EH (cell line): ENCODE measurements at places on chromosomes 12 and 14.

- no peak for DNase-seq
These were observed 1.8 kb upstream of the TCP11L2 start for GRCh38 chr12:106300761-106301160.

- no peak for DNase-seq
These were observed 84.6 kb downstream of the WNK1 start for GRCh38 chr12:836952-837351.

DNA sequence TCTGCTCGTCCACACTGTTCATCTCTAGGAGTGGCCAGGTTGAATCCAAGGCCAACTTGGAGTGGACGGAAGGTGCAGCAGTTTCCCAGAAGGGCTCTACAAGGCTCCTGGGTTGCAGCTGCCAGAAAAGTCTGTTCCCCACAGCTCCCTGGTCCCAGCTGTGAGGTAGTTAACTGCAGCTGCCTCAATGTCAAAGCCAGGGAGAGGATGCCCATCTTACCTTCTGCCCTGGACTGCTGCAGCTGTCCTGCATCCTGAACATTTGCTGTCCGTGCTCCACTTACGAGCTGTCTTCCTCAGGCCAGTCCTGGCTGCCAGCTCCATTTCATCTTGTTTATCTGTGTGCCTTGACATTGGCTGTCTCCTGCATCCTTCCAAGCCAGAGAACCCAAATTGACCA is 227.3 kb downstream of the SLC41A2 start:
- DNase-seq = no peak

DNA sequence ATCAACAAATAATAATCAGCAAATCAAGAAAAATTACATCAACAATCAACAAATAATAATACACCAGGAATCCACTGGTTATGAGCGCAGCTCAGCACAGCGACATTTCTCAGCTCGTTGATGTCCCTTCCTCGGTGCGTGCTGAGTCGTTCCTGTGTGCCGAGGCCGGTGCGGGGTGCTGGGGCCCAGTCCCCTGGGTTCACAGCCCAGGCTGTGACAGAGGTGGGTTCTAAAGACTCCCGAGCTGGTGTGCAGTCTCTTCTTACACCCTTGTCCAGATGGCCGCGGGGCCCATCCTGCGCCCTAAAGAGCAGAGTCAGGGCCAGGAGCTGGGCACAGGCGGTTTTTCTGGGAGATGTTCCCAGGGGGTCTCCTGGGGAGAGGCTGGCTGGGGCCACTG is 26.9 kb upstream of the TRAF3 start:
- no peak for DNase-seq

DNA sequence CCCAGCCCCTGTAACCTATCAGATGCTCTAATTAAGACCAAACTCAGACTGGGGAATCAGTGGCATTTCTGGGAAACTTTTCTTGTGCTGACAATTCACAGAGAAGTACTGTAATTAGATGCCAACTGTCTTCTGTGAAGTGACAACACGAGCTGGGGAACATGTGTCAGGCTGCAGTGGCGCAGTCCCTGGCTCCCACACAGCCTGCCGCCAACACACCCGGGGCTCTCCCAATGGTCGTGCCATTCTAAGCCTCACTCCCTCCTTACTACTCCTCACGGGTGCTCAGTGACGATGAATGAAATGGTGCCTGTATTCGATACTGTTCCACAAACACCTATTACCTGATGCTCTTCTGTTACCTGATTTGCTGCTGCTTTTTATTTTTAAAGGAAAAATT is 18.6 kb downstream of the GARIN2 start:
- DNase-seq = no peak

GRCh38 chr14:46887144-46887543 is 235.6 kb upstream of the RPL10L start:
- DNase-seq = no peak

- no peak for DNase-seq
These were observed 2.1 kb downstream of the KIF21A start for GRCh38 chr12:39440781-39441180.

DNA sequence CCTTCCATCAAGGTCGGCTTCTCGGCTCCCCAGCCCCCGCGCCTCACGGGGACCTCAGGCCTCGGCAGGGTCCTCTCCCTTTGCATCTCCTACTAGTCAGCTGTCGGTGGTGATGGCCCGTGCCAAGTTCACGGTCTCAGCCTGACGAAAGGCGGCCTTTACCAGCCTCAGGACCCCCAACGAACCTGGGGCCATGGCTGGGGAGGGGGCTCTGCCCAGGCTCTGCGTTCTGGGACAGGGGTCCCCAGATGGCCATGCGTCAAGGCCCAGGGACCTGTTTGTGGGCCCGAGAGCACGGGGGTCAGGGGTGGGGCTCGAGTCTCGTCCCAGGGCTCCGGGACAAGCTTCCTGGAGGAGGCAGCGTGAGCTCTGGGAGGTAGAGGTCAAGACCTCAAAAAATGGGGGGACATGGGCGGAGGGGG is 32.8 kb upstream of the DEGS2 start:
- no peak for DNase-seq

DNA sequence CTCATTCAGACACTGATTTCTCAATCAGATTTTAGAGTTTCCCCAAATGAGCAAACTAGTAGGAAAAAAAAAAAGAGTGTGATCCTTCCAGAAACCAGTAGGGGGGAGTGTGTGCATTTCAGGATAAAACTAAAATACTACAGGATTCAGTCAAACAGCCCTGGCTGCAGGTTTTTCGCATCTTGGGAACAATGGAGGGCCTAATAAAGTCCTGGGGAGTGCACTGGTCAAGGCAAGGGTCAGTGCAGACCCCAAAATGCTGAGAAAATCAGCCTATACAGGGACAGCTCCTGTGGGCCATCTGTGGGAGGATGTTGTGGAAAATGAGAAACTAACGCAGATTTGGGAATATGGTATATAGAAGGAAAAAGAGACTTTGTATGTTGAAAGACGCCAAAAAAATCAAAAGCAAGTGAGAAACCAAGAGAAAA is 22.2 kb upstream of the ABCD4 start:
- DNase-seq = peak; percentile 37

DNA sequence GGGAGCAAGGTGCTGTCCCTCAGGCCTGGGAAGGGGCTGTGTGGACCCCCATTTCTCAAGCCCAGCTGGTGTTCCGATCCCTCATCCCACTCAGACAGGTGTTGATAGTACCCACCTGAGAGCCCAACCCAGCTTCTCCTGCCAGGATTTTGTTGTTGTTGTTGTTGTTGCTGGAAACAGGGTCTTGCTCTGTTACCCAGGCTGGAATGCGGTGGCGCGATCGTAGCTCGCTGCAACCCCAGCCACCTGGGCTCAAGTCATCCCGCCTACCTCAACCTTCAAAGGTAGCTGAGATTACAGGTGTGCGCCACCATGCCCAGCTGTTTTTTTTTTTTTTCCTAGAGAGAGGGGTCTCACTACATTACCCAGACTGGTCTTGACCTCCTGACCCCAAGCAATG is 209.9 kb downstream of the PHETA1 start:
- no peak for DNase-seq

DNA sequence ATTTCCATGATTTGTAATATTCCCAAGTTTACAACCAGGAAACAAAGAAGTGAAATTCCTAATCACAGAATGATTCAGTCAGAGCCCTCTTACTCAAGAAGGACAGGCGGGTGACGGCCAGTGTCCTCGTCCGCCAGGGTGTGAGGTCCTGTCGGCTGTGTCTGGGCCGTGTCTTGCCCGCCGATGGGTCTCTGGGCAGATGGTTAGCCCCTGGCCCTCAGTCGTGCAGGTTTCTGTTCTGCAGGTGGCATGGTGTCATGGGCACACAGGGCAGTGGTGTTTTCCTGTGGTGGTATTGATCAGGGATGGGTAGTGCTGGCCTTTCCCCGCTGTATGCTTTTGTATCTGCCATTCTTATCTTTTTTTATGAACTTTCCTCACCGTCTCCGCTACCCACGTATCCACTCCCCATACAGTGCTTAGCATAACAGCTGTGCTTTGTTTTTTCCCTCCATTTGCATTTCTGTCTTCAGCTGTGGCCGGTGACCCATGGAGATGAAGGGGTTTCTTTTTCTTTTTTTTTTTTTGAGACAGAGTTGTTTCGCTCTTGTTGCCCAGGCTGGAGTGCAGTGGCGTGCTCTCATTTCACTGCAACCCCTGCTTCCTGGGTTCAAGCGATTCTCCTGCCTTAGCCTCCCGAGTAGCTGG is 100.7 kb downstream of the TSPAN9 start:
- no peak for DNase-seq

- DNase-seq = no peak
These were observed 19.6 kb upstream of the FBXO33 start for GRCh38 chr14:39451811-39452210.

- DNase-seq = peak; percentile 99
These were observed 8.9 kb upstream of the FOXN3 start for GRCh38 chr14:89425931-89426330.

DNA sequence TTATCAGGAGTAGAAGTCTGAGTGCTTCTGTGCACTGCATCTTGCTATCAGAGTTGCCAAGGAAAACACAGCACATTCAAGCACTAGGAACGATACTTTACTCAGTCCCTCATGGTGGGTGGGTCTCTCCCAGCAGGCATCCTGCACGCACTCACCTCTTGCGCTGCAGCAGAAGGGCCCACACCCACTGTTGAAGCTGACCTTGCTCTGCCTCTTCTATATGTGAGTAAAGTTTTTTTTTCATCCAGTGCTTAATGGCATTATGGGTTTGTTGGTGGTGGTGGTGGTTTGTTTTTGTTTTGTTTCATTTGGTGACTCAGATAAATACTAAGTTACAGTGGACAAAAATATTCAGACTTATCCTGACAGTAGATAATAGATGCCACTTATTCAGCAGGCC is 348.5 kb downstream of the EGLN3 start:
- DNase-seq = no peak

- DNase-seq = no peak
These were observed 32.0 kb downstream of the TC2N start for GRCh38 chr14:91835197-91835919.
